ENCODE measurements at places on chromosomes 11 and 22. TPM values are rescaled to one million over a fixed set of nuclear protein-coding genes. Genes with fewer than 3 reads are reported as not detected.

Gene NAALAD2
- not detected for total RNA-seq

Gene LIPT2
- 3.4 TPM for total RNA-seq

Gene SLC22A6
- total RNA-seq: not detected

DNA sequence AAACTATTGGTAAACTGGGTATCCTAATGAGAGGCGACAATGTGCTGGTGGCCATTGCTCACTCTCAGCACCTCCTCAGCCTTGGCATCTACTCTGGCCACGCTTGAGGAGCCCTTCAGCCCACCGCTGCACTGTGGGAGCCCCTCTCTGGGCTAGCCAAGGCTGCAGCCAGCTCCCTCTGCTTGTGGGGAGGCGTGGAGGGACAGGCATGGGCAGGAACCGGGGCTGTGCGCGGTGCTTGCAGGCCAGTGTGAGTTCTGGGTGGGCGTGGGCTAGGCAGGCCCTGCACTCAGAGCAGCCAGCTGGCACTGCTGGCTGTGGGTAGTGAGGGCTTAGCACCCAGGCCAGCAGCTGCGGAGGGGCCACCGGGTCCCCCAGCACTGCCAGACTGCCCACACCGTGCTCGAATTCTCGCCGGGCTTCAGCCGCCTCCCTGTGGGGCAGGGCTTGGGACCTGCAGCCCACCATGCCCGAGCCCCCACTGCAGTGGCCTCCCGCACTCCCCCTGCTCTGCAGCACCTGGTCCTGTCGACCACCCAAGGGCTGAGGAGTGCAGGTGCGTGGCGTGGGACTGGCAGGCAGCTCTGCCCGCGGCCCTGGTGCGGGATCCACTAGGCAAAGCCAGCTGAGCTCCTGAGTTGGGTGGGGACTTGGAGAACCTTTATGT, 575.9 kb upstream of the ANO3 start:
- no peaks in the 10 kb centered on the region for H3K36me3 ChIP-seq
- H3K4me1 ChIP-seq: no peaks in the 10 kb centered on the region
- no peak overlapping the region for H3K27ac ChIP-seq
- no peaks in the 10 kb centered on the region for H3K27me3 ChIP-seq
- no peak overlapping the region for H3K4me3 ChIP-seq

DNA sequence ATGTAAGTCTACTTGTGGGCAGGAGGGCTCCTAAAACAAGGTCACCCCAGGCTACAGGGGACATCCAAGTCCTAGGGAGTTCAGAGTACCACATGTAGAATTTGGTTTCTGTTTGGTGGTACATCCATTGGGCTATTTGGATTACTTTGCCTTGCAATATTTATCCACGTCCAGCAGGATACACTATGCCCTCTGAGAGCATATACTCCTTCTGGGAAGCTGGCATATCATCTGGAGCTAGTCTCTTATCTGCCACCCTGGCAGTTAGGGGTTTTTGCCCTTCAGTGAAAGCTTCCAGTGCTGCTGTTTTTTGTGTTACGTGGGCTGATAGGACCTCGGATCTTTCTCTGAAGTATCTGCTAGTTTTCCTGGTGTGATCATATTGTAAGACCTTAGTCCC, 7.3 kb downstream of the LMO2 start:
- no peaks in the 10 kb centered on the region for H3K36me3 ChIP-seq
- no peak overlapping the region for H3K4me3 ChIP-seq
- no peak overlapping the region for H3K27ac ChIP-seq
- H3K27me3 ChIP-seq: no peaks in the 10 kb centered on the region
- no peaks in the 10 kb centered on the region for H3K4me1 ChIP-seq
- no peak for DNase-seq

DNA sequence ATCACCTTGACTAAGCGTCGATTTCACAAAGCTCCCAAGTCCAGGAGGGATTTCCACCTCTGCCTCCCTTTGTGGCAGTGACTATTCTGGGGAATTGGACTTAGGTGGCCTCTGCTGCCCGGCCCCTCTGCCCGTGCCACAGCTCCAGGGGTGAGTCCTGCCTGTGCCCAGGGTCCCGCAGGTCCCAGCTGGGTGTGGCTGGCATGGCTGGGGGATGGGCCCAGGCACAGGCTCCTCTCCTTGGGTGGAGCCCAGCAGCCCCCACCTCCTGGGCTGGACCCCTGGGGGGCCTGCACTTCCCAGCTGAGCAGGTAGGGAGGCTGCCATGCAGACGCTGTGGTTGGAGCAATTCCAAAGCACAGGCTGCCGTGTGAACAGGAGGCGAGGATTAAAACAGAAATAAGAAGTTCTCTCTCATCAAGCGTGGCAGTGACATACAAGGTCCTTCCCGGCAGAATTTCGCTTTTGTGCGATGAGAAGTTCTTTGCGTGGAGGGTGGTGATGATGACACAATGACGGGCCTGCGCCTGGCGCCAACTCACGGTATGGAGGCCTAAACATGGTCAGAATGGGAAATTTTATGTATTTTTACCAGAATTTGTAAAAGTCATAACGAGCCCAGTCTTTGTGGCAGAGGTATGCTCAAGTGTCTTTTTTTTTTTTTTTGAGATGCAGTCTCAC, 107.3 kb downstream of the BRD1 start:
- peaks cover 30% of the 10 kb centered on the region for H3K27me3 ChIP-seq
- H3K4me1 ChIP-seq: no peaks in the 10 kb centered on the region
- no peak overlapping the region for H3K4me3 ChIP-seq
